ENCODE measurements at places on chromosomes 2 and 18.

DNA sequence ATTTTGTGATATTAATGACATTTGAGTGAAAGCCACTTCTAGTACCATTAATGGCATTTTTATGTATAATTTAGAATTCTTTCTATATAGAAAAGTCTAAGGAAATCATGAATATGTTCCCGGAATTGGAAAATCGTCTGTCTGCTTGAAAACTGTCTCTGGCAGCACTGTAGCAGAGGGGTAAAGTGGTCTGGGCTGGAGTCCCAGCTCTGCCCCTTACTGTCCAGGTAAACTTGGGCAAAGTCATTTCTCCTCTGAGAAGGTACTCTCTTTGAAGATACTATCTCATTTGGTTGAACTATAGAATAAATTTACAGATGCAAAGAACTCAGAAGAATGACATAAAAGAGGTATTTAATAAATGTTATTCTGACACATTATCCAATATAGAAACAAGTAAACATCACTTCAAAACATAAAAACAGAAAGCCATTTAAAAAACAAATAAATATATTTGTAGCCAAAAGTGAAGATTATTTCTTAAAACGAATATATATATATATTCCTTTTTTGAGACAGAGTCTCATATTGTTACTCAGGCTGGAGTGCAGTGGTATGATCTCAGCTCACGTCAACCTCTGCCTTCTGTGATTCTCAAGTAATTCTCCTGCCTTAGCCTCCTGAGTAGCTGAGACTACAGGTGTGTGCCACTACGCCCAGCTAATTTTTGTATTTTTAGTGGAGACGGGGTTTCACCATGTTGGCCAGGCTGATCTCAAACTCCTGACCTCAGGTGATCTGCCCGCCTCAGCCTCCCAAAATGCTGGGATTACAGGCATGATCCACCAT, 149.8 kb upstream of the ITGA4 start:
- DNase-seq, result no peak

- no peak for DNase-seq
Measured at GRCh38 chr18:1177232-1177631, 272.6 kb downstream of the ADCYAP1 start.

GRCh38 chr18:23273443-23273966, 138.2 kb downstream of the CABLES1 start:
- DNase-seq, result no peak

DNA sequence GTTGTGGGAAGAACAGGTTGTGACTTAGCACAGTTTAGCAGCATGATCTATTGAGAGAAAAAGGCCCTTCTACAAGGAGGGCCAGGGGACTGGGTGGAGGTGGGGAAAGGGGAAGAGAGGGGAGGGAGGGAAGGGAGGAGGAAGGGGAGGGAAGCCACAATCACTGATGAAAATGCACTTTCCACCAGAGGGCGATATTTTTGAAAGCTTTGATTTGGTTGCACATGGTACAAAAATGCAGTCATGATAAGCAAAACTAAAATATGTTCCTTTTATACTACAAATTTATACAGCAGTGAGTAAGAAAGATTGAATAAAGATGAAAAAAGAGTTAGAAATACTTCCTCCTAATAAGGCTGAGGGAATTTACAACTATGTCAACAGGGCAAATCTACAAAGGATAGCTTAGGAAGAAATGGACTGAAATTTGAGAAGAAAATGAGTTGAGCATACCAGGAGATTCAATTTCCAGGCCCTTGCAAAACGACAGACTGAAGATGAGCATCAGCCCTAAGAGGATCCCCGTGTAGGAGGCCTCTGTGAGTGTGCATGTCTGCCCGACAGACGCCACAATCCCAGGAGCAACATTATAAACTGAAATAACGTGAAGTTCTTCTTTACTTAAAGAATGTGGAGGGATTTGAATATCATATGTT, 17.2 kb downstream of the SH3YL1 start:
- DNase-seq, result no peak

- no peak for DNase-seq
Measured at GRCh38 chr2:77604953-77605929, 83.1 kb upstream of the LRRTM4 start.

- no peak for DNase-seq
Measured at GRCh38 chr2:99380376-99381010, 43.3 kb downstream of the EIF5B start.

DNA sequence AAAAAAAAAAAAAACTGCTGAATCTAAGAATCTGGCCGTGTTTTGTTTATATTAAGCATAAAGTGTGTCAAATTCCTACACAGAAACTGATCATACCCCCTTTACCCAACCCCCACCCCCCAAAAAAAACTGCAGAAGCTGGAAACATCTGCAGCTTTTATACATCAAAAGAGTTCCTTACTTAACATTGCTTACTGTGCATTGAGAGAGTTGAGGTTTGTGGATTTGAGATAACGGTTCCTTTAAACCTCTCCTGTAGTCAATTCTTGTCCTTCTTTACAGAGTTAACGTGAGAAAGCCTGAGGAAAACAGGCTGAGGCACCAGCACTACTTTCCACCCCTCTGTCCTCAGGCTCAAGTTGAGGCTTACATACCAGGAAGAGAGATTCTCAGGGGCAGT, 34.5 kb downstream of the FRZB start:
- no peak for DNase-seq

GRCh38 chr2:229686122-229686919, 28.0 kb downstream of the DNER start:
- no peak for DNase-seq

- no peak for DNase-seq
Measured at GRCh38 chr2:11995456-11995855, 249.0 kb downstream of the LPIN1 start.

- no peak for DNase-seq
Measured at GRCh38 chr2:98234776-98235175, 111.5 kb upstream of the CNGA3 start.

DNA sequence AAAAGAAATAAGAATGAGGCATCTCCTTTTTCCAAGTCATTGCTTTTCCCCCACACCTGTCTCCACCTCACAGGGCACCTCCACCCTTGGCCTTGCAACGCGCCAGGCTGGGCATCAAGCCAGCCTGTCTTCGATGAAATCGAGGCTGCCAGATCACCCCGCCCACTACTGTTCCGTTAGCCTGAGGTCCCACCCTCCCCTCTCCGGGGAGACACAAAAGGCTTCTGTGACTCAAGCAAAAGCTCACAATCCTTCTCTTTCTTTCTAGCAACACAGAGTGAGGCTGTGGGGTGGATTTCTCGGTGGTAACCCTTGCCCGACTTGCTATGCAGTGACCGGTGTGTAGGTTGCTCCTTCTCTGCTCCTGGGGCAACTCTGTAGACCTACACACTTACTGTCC, 9.9 kb downstream of the TNP1 start:
- no peak for DNase-seq

- DNase-seq, result no peak
Measured at GRCh38 chr2:144421606-144422510, 98.1 kb downstream of the ZEB2 start.

GRCh38 chr18:7603259-7604000, 36.3 kb downstream of the PTPRM start:
- DNase-seq, result no peak

GRCh38 chr2:175786471-175787124, 215.5 kb downstream of the LNPK start:
- DNase-seq, result no peak

- DNase-seq, result no peak
Measured at GRCh38 chr18:25467226-25467987, 115.4 kb upstream of the ZNF521 start.

GRCh38 chr2:99480390-99480789, 9.4 kb downstream of the REV1 start:
- DNase-seq, result no peak

- no peak for DNase-seq
Measured at GRCh38 chr2:62363166-62363565, 142.8 kb downstream of the TMEM17 start.

DNA sequence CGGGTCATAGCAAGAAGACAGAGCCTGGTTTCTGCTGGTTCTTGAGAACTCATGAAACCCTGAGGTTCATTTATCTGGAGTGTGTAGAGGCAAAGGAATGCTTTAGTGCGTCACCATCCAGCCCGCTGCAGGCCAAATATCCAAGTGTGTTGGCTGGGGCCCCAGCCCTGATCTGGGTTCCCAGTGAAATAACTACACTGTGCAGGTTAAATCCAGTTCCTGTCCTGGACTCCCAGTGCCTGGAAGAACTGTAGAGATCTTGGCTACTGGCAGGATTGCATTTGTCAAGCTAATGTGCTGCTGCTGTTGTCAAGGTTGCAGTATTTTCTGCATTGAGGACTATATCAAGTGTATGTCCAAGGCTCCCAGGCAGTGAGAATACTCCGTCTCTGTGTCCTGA, 89.9 kb downstream of the MAPK4 start:
- DNase-seq, result no peak

Measured in activated CD4-positive, alpha-beta T cell treated with anti-CD3 and anti-CD28 coated beads for 1 hour (primary cell).